ENCODE measurements at places on chromosomes 1 and 21. TPM values are rescaled to one million over a fixed set of nuclear protein-coding genes. Genes with fewer than 3 reads are reported as not detected.

Gene TSNAX
- total RNA-seq: 55.2 TPM

Gene PDZK1
- 0.98 TPM for total RNA-seq

Gene OPTC
- total RNA-seq: not detected

Gene ACBD6
- 32.0 TPM for total RNA-seq

Gene C21orf58
- total RNA-seq: 49.3 TPM

Gene WNT9A
- 0.11 TPM for total RNA-seq

Gene RYR2
- total RNA-seq: 0.05 TPM

- no peaks in the 10 kb centered on the region for H3K27me3 ChIP-seq
- H3K4me3 ChIP-seq: no peak overlapping the region
- H3K27ac ChIP-seq: no peak overlapping the region
- no peaks in the 10 kb centered on the region for H3K4me1 ChIP-seq
- no peak for DNase-seq
- no peaks in the 10 kb centered on the region for H3K36me3 ChIP-seq
These were observed 84.5 kb downstream of the CC2D1B start for GRCh38 chr1:52281518-52281917.

DNA sequence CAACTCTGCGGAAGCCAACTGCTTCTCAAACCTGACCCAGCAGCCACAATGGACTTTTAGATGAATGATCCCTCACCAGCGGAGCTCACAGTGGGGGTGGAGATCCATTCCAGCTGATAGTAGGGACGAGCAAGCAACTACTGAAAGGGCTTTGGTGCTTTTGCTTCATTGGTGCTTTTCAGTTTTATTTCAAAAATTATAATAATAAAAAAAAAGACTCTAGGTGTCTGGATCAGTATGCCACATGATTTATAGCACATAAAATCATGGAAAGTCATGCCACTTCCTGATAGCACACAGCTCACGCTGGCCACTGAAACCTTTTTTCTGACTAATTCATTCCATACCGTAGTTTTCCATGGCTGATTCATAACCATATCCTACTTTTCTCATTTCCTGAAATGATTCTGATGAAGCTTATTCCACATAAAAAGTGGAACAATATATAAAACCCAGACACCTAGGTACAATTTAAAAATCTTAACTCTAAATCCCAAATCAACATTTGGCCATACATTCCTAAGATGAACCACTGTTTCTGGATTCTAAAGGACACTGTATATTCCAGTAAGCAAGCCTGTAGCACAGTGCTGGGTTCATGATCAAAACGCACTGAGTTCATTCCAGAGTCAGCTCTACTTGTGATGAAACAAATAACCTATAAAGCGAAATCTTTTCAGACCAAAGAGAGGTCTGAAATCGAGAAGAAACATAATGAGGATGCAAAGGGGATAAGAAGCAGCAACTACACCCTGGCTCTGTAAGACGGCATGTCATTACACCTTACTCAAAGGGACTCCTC, 41.3 kb upstream of the KCNE1 start:
- H3K4me1 ChIP-seq: peaks cover 6% of the 10 kb centered on the region
- no peak for DNase-seq
- H3K4me3 ChIP-seq: no peak overlapping the region

- no peak for DNase-seq
- H3K4me3 ChIP-seq: no peak overlapping the region
- H3K27ac ChIP-seq: no peak overlapping the region
- peaks cover 9% of the 10 kb centered on the region for H3K4me1 ChIP-seq
- H3K27me3 ChIP-seq: peaks cover 14% of the 10 kb centered on the region
These were observed 18.6 kb upstream of the SLC6A9 start for GRCh38 chr1:44049839-44050238.

- no peak for DNase-seq
- H3K4me3 ChIP-seq: no peak overlapping the region
- H3K4me1 ChIP-seq: no peaks in the 10 kb centered on the region
- H3K27me3 ChIP-seq: peaks cover 10% of the 10 kb centered on the region
- no peaks in the 10 kb centered on the region for H3K36me3 ChIP-seq
These were observed 29.3 kb downstream of the PRDX6 start for GRCh38 chr1:173506437-173506836.

DNA sequence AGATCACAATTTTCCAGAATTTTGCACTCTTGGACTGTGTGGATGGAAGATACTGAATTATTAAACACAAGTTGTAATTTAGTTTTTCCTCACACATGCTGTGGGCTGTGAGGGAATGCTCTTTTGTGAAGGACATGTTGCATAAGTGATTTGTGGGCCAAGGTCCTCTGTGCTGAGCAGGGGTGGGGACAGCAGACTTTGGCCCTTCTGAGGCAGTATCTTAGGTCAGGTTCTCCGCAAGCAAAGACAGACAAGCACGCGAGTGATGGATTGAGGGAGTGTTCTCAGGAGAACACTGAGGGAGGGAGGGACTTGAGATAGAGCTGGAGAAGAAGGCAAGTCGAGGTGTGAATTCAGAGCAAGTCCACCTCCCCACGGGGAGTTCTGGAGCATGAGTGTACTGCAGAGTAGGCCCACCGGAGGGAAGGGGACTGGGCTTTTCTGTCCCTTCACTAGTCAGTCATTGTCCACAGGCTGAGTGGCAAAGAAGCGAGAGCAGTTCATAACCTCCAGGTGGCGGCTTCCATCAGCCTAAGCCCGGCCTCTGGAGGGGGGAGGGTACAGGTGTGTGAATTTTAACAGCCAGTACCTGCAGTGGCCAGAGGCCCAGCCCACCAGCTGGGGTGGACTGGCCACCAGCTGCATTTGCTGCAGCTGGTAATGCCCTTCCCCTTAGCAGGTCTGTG, 19.1 kb upstream of the CD101 start:
- DNase-seq: no peak
- H3K27ac ChIP-seq: no peak overlapping the region
- no peak overlapping the region for H3K4me3 ChIP-seq
- H3K4me1 ChIP-seq: peaks cover 10% of the 10 kb centered on the region

- H3K4me1 ChIP-seq: no peaks in the 10 kb centered on the region
- no peaks in the 10 kb centered on the region for H3K36me3 ChIP-seq
- no peak for DNase-seq
- H3K4me3 ChIP-seq: no peak overlapping the region
- no peak overlapping the region for H3K27ac ChIP-seq
These were observed 293.1 kb downstream of the LMX1A start for GRCh38 chr1:165063181-165063965.

DNA sequence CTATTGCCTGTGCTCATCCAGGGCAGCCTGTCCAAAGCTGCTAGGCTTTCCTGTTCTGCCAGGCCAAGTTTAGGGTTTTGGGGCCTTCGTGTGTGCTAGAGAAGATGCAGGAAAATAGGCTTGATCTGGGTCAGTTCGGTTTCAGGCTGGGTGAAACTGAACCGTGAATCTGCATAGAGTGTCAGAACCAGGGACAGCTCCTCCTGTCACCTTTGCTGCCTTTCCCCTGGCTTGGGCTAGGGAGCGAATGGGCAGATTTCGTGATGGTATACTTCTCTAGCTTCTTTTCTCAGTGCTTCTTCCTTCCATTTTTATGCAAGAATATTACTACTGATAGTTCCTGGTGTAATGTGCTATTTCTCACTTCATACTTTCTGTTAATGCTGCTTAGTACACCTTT, 6.0 kb upstream of the AGO1 start:
- H3K36me3 ChIP-seq: no peaks in the 10 kb centered on the region
- no peak for DNase-seq
- H3K4me3 ChIP-seq: no peak overlapping the region
- H3K4me1 ChIP-seq: peaks cover 4% of the 10 kb centered on the region
- H3K27me3 ChIP-seq: no peaks in the 10 kb centered on the region
- no peak overlapping the region for H3K27ac ChIP-seq

DNA sequence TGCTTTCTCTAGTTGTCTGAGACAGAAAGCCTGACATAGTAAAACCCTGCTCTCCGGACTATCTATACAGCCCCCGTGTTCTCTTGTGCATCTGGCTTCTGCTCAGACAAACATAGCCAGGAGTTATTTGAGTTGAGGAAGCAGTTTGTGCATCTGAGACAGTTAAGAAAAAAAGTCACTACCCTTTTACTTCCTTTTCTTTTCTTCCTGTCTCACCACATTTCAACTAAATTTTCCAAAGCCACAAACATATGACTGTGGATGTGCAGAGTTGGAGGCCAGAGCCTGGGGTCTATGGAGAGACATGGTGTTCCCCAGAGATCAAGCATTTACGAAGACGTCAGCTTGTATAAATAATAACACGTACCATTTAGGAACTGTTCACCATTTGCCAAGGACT, 158.5 kb upstream of the FGGY start:
- no peak for DNase-seq
- H3K4me3 ChIP-seq: no peak overlapping the region
- H3K4me1 ChIP-seq: peaks cover 23% of the 10 kb centered on the region
- H3K27me3 ChIP-seq: peaks cover under 1% of the 10 kb centered on the region

GRCh38 chr1:93576746-93577145, 104.9 kb downstream of the BCAR3 start:
- H3K4me3 ChIP-seq: no peak overlapping the region
- H3K27ac ChIP-seq: no peak overlapping the region
- no peak for DNase-seq
- H3K27me3 ChIP-seq: no peaks in the 10 kb centered on the region

DNA sequence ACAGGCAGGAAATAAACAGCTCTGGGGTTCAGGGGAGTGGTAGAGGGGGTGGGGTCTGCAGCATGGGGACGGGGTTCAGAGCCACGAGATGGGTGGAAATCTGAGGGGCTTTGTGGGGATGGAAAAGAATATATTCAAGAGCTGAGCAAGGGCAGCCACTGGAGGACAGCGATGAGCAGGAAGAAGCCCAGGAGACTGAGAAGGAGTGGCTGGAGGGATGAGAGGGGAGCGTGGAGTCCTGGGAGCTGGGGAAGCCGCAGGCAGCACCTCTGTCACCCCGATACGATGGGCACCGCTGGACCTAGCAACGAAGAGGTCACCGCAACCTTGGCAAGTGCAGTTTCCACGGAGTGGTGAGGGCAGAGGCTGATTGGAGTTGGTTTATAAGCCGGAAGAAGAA, 10.0 kb upstream of the KCNAB2 start:
- no peak for DNase-seq
- peaks cover 13% of the 10 kb centered on the region for H3K36me3 ChIP-seq
- peak overlapping the region; percentile 77 for H3K27ac ChIP-seq
- peak overlapping the region; percentile 79 for H3K4me3 ChIP-seq
- no peaks in the 10 kb centered on the region for H3K27me3 ChIP-seq

- H3K4me1 ChIP-seq: no peaks in the 10 kb centered on the region
- no peak for DNase-seq
These were observed 35.5 kb downstream of the IGFN1 start for GRCh38 chr1:201226178-201226514.

- no peaks in the 10 kb centered on the region for H3K36me3 ChIP-seq
- H3K27me3 ChIP-seq: peaks cover 9% of the 10 kb centered on the region
- no peaks in the 10 kb centered on the region for H3K4me1 ChIP-seq
- H3K27ac ChIP-seq: no peak overlapping the region
- H3K4me3 ChIP-seq: no peak overlapping the region
These were observed 715 bp upstream of the ARTN start for GRCh38 chr1:43932786-43933385.

GRCh38 chr1:92975551-92976232, 14.4 kb upstream of the DIPK1A start:
- no peak for DNase-seq
- peaks cover 16% of the 10 kb centered on the region for H3K4me1 ChIP-seq
- H3K36me3 ChIP-seq: no peaks in the 10 kb centered on the region
- H3K27ac ChIP-seq: peak overlapping the region; percentile 4
- H3K4me3 ChIP-seq: no peak overlapping the region
- no peaks in the 10 kb centered on the region for H3K27me3 ChIP-seq

- peaks cover 23% of the 10 kb centered on the region for H3K27me3 ChIP-seq
- DNase-seq: no peak
- H3K4me1 ChIP-seq: peaks cover 3% of the 10 kb centered on the region
- no peak overlapping the region for H3K4me3 ChIP-seq
- no peaks in the 10 kb centered on the region for H3K36me3 ChIP-seq
- no peak overlapping the region for H3K27ac ChIP-seq
These were observed 4.1 kb upstream of the GABRD start for GRCh38 chr1:2014741-2015735.

DNA sequence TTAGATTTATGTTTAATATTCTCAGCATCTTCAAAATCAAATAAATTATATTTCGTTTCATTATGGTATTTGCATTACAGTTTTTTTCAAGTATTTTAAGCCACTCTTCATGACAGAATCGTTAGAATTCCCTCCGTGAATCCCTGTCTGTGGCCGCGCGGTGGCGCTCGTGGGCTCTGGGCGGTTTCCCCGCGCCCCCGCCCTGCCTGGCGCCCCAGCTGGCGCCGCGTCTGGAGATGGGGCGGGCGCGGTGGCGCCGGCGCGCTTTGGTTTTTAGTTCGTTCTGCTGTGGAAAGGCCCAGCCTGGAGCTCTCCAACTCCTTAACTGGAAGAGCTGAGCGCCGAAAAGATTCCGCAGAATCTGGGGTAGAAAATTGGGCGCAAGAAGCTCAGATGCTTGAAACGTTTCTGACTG, 25.7 kb downstream of the PRMT2 start:
- H3K4me1 ChIP-seq: peaks cover 9% of the 10 kb centered on the region
- H3K4me3 ChIP-seq: no peak overlapping the region
- no peak for DNase-seq
- H3K27me3 ChIP-seq: no peaks in the 10 kb centered on the region
- H3K36me3 ChIP-seq: peaks cover 17% of the 10 kb centered on the region

GRCh38 chr21:34889320-34889675, 159.8 kb downstream of the RUNX1 start:
- no peak for DNase-seq
- no peaks in the 10 kb centered on the region for H3K36me3 ChIP-seq
- peak overlapping the region; percentile 91 for H3K4me3 ChIP-seq
